Kasumi-1 (cell line): ENCODE measurements at places on chromosomes 2 and 18.
A peak's percentile ranks its signal among the peaks of the same experiment; 100 is the strongest.

- DNase-seq: no peak
These were observed 10.5 kb downstream of the TM4SF20 start for GRCh38 chr2:227368574-227368973.

- DNase-seq: no peak
These were observed 568.1 kb upstream of the CRIM1 start for GRCh38 chr2:35787302-35788031.

GRCh38 chr2:128367601-128368359, 49.1 kb upstream of the HS6ST1 start:
- DNase-seq: no peak

DNA sequence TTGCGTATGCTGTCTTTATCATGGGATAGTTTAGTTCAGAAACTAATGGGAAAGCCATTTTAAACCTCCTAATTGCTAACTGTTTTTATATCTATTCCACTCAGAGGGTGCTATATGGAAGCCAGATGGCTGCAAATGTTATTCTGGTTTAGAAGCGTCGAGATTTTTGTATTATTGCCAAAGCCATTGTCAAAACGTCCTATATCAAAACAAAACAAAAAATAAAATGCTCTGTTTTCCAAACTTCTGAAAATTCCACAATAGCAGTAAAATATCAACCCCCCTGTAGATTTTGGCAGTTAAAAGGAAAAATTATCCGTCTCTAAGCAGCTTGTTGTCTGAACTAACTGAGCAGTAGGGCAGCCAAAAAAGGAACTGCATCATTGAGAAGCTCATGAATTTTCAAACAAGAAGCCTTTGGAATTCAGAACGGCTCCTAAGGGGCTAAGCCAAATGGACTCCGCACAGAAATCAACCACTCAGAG, 195.4 kb upstream of the CWC22 start:
- no peak for DNase-seq

- no peak for DNase-seq
These were observed 106.3 kb downstream of the BIRC6 start for GRCh38 chr2:32463110-32463509.

- no peak for DNase-seq
These were observed 23.6 kb downstream of the SPHKAP start for GRCh38 chr2:228157841-228158240.

GRCh38 chr2:159773426-159773825, 24.6 kb downstream of the CD302 start:
- no peak for DNase-seq

GRCh38 chr2:80365762-80366161, 61.2 kb upstream of the LRRTM1 start:
- DNase-seq: no peak

DNA sequence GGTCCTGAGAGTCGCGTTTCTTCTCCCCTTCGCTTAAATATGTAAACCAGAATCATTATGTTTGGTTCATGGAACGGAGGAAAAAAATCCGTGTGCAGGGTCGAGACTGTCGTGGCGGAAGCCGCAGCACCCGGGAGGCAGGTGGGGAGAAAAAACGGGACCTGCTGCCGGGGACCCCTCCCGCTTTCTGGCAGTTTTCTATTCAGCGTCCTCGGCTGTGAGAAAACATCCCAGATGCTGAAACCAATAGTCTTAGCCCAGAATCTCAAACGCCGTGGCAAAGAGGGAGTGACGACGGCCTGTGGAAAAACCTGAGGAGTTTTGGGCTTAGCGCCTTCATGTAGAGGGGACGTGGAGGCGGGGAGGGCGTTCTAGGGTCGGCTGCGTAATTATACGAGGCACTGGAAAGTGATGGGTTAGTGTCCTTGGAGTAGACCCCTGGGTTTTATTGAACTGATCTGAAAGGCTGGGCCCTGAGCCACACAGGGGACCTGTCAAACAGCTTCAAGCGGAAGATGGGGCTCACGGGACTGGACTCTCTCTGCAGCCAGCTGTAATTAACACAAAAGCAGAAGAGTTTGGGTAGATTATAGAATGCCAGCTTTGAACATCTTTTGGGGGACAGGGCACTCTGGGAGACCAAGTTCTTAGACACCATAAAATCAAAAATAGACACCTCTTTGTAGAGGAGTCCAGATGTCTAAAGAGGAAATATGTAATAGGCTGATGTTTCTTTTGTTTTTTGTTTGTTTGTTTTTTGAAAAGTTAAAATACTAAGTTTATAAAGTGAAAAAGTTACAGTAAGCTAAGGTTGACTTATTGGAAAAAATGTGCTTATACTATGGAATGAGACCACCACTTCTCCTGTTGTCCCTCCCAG, 834 bp upstream of the BUB1 start:
- peak; percentile 51 for DNase-seq

GRCh38 chr18:63465059-63465458, 11.7 kb upstream of the SERPINB5 start:
- DNase-seq: no peak

DNA sequence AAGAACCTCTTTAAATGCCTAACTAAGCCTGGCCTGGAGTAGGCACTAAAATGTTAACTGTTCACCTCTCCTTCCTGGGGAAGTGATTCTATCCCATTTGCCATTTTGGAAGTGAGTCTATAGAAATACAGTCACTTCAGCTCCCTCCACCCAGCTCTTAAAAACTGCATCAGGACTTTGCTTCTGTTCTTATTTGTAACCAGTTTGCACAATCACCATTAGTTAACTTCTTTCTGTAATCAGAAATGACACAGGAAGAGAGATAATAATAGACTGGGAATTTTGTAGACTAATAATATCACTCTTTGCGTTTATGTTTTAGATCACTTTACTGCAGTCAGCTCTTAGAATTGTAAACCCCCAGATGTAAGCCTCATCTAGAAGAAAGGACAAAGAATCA, 16.0 kb upstream of the MARCO start:
- no peak for DNase-seq

GRCh38 chr2:127054604-127054930, 52.4 kb downstream of the BIN1 start:
- no peak for DNase-seq

GRCh38 chr2:216758256-216759155, 63.2 kb upstream of the IGFBP5 start:
- DNase-seq: no peak

DNA sequence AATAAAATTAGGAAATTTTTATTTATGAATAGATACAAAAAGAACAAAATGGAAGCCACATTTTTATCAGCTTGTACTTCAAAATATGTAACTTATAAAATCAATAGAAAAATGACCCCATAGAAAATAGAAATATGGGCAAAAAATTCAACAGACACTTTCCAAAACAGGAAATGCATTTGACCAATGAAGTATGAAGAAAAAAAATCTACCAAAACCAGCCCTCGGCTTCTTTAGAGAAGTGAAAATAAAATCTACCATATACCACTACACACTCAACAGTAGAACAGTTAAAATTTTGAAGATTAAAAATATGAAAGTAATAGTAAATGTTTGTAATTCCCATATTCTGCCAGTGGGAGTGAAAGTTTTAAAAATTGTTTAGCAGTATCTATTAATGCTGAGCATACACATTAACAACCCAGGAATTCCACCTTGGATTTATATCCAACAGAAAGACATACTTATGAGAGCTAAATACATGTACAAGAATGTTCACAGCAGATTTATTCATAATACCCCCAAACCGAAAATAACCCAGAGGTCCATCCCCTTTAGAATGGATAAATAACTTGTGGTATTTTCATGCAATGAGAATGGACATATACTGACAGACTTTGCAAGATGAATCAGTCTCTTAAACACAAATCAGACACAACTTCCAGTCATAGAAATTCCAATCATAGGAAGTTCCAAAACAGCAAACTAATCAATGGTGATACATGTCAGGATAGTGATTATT, 318.0 kb downstream of the FIGN start:
- no peak for DNase-seq

- no peak for DNase-seq
These were observed 166.8 kb downstream of the TMEM200C start for GRCh38 chr18:5728531-5728930.

- DNase-seq: peak; percentile 55
These were observed 170.1 kb upstream of the HAAO start for GRCh38 chr2:42962508-42962953.

DNA sequence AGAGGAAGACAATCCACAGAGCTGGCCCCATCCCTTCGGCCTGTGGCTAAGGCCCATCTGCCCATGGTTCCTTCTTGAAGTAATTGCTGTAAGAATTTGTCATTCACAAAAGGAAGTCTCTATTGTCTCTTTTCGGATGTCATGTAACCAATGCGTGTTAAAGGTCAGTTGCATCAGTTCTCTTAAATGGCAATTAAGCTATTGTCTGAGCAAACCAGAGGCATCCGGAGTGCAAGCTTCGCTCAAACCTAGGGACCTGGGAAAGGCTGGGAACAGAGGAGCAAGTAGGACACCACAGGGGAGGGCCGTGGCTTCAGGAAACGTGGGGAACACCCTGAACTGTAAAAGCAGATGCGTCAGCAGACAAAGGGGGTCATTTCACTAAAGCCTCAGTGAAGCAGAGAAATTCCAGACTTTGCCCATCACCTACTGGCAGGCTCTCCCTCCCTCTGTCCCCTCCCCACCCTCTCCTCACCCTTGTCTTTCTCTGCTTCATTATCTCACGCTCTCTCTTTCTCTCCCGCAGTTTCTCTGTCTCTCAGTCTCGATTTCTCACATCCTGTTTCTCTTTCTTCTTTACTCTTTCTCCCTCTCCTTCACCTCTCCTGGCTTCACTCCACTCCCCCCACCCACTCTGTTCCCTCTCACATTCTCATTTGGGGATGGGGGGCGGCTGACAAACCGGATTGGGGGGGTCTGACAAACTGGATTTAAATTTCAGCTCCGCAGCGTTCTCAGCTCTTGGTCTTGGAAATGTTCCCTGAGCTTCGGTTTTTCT, 204.6 kb upstream of the TNP1 start:
- DNase-seq: no peak
